Kidney capillary endothelial cell (primary cell): ENCODE measurements at places on chromosomes 11 and 22.

- DNase-seq: no peak
Observed at GRCh38 chr11:19962801-19963175, 197.5 kb downstream of the DBX1 start.

- DNase-seq: no peak
Observed at GRCh38 chr11:13137844-13138301, 128.8 kb downstream of the RASSF10 start.

GRCh38 chr22:50039669-50040443 lies 18.2 kb downstream of the TTLL8 start:
- DNase-seq: no peak

GRCh38 chr11:6406370-6406769 lies 12.5 kb downstream of the APBB1 start:
- DNase-seq: no peak

- DNase-seq: no peak
Observed at GRCh38 chr22:33260498-33260897, 202.3 kb upstream of the SYN3 start.

GRCh38 chr11:14499178-14499559 lies 442 bp downstream of the COPB1 start:
- no peak for DNase-seq

- DNase-seq: no peak
Observed at GRCh38 chr11:12631651-12632050, 42.6 kb upstream of the TEAD1 start.

DNA sequence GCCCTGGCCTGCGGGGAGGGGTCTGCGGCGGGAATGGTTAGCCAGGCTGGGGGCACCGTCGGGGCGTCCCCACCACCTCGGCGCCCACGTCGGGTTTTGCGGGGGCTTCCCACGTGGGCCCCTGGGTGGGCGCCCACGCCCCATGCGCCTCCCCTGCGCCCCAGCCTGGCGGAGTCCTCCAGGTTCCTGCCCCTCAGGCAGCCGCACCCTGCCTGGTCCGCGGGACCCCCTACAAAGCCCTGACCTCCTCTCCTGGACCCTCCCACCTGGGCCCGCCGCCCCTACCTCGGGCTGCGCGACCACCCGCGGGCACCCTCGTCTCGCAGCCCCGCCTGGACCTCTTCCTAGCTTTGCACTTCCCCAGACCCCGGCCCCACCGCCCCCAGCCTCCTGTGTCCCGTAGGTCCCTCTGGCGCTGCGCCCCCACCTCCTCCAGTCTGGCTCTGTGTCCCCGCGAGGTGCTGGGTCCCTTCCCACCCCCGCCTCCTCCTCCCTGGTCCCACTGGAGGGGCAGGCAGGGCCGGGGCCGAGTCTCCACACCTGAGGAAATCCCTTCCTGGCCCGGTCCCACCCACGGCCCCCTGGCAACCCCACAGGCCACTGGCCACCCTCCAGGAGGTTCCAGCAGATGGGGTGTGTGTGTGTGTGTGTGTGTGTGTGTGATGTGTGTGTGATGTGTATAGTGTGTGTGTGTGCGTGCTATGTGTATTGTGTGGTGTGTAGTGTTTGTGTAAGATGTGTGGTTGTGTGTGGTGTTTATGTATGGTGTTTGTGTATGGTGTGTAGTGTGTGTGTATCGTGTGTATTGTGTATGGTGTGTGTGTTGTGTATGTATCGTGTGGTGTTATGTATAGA lies 11.8 kb downstream of the PIM3 start:
- DNase-seq: no peak

GRCh38 chr11:26914968-26915367 lies 78.9 kb upstream of the FIBIN start:
- DNase-seq: no peak

GRCh38 chr11:134691295-134691873 lies 279.3 kb upstream of the B3GAT1 start:
- DNase-seq: no peak

DNA sequence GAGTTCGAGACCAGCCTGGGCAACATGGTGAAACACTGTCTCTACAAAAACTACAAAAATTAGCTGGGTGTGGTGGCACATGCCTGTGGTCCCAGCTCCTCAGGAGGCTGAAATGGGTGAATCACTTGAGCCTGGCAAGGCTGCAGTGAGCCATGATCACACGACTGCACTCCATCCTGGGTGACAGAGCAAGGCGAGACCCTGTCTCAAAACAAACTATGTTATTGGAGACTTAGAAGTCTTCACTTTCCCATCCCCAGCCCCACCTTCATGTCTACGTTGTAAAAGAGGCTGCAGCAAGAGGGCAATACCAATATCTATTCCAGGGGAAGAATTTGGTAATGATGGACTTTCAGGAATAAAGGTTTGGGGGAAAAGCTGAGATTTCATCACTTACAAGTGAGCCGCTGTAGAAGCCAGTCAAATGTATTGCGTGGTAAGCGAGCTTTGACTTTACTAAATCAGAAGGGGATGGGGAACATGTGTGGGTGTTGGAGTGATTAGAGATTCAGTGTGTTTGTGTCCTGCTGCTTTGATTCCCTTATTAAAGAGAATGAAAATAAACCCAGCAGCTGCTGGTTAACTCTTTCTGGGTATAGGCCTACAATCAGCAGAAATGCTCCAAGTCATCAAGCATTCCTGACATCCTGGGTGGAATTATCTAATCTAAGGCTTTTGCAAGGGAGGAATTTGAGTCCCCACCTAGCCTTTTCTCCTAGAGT lies 53.7 kb downstream of the UBASH3B start:
- DNase-seq: no peak

DNA sequence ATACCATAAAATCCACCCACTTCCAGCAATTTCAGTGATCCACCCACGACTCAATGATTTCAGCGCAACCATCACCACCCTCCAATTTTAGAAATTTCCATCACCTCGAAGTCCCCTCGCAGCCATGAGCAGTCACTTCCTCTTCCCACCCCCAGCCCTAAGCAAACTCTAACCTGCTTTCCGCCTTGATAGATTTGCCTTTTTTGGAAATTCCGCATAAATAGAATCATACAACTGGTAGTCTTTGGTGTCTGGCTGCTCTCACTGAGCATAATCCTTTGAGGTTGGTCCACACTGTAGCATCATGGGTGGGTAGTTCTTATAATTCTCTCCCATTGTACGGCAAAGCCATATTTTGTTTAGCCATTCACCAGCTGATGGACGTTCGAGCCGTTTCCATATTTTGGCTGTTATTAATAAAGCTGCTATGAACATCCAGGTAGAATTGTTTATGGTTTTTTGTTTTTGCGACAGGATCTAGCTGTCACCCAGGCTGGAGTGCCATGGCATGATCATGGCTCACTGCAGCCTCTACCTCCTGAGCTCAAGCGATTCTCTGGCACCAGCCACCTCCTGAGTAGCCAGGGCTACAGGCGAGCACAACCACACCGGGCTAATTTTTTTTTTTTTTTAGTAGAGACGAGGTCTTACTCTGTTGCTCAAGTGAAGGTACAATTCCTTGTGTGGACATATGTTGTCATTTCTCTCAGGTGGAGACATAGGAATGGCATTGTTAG lies 16.0 kb downstream of the PIM3 start:
- no peak for DNase-seq

DNA sequence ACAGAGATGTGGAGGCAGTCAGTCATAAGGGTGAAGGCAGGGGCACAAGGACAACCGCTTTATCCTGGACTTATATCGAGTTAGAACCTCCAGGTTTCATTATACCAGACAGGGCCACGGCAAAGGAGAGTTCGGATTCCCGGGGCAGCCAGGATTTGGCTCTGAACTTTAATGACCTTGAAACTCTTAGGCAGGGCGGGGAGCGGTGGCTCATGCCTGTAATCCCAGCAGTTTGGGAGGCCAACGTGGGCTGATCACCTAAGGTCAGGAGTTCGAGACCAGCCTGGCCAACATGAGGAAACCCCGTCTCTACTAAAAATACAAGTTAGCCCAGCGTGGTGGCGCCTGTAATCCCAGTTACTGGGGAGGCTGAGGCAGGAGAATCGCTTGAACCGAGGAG lies 1.1 kb upstream of the MYRF start:
- DNase-seq: no peak

DNA sequence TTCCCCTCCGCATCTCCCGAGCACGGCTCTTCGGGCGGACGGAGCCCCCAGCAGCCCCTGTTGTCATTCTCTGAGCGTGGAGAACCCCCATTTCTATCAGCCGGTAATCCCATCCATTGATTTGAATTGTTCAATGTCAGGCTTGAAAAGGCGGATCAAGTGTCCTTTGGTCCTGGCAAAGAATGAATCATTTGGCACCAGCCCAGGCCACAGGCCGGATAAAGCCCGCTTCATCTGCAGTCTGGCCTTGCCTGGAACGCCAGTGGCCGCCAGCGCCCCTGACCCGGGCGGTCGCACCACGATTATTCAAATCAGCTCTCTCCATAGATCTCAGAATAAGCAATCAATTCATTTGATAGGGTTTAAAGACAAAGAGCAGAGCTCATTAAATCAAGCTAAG lies 188.9 kb downstream of the BRD1 start:
- peak; percentile 40 for DNase-seq

GRCh38 chr11:73320763-73321603 lies 12.9 kb downstream of the ARHGEF17 start:
- no peak for DNase-seq

GRCh38 chr11:6862961-6863360 lies at the start of gene OR10A2:
OR10A2 (plus strand) TSS chr11:6863057; CDS start chr11:6869755, 6,698 bp downstream.
- no peak for DNase-seq

- peak; percentile 79 for DNase-seq
Observed at GRCh38 chr11:4072668-4073285, 21.8 kb upstream of the RRM1 start.

DNA sequence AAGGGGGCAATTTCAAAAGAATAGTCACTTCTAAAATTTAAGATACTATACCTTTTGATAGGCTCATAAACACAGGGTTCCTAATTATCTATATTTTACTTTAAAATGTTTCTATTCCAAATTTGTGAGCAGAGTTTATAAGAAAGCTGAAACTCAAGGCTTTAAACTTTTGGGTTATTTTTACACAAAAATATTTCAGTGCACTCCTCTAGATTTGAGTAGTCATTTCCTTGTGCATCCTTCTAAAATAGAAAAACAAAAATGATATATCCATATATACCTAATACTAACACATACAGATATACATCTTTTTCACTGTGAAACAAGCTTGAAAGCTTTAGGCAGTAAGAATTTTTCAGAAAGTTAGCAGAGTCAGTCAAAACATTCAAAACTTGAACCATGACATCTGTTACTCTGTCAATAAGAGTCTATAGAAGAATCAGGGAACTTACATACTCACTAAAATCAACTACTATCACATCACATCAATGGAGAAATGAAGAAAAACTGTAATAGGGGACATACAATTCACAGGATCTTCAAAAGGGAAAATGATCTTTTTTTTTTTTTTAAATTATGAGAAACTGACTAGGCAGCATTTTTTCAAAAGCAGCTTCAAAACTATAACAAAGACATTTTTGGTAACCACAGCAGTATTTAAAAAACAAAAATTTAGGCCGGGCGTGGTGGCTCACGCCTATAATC lies 5.1 kb downstream of the PHF21A start:
- DNase-seq: no peak

DNA sequence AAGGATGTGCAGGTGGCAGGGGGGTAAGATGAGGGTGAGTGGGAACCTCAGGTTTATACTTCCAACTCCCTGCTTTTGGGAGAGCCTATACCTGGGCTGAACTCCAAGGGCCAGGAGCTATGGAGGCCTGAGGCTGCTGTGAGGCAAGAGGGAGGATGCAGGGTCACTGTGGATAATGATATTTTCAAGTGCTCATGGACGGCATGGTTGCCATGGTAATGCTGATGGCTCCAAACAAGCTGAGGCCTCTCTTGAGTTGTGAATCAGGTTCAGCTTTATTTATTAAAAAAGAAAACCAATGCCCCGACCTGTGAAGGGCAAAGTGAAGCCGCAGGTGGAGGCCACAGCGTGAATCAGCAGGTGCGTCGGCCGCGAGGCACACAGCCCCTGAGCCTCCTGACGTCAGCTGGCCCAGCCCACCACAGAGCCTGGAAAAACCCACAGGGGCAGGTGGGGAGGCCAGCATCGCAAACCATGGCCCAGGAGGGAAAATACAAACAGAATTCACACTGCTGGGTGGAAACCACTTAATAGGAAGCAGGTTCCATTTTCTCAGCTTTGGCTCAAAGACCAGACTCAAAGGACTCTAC lies 17.4 kb upstream of the CREB3L1 start:
- no peak for DNase-seq

DNA sequence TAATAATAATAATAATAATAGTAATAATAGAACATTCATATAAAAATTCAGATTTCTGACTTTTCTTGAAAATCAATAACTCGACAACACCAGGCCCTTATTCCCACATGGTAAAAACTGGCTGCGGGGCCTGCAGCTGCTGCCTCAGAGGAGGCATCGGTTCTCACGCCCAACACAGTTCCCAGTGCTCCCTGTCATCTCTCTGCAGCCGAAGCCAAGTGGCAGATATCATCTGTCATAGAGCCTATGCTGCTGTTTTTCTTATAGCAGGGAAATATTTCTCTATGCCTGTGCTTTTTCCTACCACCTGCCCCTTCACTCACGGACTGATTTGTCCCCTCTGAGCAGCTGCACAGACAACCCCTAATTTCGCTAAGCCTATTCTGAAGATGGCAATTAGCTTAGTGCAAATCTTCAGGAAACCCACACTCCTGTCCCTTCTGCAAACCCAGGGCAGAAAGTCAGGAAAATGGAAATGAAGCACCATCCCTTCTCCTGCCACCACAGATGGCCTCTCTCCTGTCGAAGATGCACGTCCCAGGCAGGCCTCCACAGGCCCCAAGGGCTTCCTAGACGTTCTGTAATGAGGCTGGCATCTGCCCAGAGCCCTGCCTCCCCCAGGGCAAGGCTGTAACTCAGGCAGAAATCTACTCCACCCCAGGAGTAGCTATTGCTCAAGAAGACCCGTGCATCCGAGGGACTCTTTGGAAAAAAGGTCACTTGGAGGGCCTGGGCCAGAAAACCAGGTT lies 66.7 kb downstream of the SYN3 start:
- DNase-seq: no peak
